ENCODE measurements at places on chromosomes 11 and 22.

DNA sequence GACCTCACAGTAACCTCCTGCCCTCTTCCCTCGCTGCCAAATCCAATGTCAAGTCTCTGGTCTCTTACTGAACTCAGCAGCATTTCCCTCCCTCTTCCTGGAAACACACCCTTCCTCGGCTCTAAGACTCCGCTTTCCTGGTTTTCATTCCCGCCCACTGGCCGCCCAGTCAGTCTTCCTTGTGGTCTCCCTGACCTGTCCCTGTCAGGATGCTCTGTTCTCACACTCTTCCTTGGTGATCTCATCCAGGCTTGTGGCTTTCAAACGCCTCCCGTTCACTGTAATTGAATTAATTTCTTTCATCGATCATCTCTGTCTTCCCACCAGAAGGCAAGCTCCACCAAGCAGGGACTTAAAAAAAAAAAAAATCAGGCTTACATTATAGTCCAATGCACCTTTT, 33.5 kb downstream of the MYO18B start:
- no peak for DNase-seq

DNA sequence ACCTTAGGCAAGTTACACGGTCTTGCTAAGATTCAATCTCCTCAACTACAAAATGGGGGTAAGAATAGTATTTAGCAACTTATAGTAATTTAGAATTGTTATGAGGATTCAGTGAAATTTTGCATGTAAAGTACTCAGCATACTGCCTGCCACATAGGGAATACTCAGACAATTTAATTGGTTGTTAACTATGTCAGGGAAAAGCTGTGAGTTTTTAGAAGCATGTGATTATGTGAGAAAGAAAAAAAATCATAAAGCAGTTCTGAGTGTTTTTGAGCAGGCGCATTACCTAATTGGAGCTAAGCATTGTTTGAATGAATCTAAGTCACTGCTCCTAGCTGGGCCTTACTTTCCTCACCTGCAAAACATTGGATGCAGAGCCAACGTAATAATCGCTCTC, 287.3 kb upstream of the MTNR1B start:
- DNase-seq: no peak

DNA sequence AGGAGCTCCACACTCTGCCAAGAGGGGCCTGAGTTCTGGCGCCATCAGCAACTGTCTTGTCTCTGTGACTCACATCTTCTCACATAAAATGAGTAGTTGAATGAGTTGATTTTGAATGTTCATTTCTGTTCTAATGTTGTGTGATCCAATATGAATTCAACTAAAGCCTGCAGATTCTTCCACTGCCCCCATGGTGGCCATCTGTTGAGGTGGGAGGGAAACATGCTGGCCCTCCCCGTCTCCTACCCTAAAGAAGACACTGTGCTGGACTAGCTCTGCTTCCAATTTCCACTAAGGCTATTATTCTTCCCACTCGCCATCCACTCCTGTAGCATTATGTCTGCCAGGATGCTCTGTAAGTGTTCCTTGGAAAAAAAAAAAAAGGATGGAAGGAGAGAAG, 555.6 kb upstream of the LARGE1 start:
- no peak for DNase-seq

DNA sequence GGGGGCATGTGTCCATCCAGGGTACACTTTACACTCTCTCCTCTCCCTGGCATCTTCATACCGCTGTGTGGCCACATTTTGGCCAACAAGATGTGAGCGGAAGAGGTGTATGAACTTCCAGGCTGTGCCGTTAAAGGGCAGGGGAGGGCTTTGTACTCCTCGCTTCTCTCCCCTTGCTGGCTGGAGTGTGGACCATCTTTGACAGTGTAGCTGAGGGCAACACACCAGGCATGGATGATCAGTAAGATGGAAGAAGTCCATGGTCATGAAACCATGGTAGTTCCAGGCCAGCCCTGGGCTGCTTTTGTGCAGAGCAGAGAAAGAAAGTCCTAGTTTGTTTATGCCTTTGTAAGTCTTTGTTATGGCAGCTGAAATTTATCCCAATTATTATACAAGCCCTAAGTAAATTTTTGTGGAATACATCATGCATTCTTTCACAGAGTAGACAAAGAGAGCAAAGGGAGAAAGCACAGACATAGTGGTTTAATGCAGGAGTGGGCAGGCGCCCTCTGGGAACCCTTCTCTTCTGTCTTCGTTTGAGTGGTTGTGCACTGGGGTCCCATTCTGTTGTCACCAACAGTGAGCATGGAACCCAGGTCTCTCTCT, 70.4 kb downstream of the FBXO7 start:
- no peak for DNase-seq

- DNase-seq: no peak
These were observed 20.2 kb downstream of the MS4A6E start for GRCh38 chr11:60347084-60347797.

GRCh38 chr11:73218830-73219215, 742 bp downstream of the P2RY2 start:
- DNase-seq: no peak

Data from NCI-H1048 (cell line).